ENCODE measurements at places on chromosomes 6 and 20.

GRCh38 chr6:137850816-137851602, 16.1 kb upstream of the TNFAIP3 start:
- DNase-seq, result no peak

DNA sequence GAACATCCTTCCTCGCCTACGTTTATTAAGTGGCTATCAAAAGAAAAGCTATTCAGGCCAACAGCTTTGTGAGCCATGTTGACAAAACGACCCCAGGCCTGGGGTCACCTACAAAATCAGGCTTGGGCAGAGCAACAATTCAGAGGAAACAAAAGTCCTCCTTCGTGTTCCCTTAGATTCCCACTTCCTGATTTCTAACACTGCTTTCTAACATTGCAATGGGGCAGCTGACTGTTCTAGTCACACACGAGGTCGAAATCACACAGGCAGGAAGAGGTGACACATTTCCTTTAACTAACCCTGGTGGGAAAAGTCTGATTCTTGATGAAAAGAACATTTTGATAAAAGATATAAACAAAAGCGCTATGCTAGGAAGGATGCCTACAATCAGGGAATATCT, 31.9 kb downstream of the WDR27 start:
- no peak for DNase-seq

GRCh38 chr6:93567164-93567563, 147.8 kb upstream of the EPHA7 start:
- DNase-seq, result no peak

DNA sequence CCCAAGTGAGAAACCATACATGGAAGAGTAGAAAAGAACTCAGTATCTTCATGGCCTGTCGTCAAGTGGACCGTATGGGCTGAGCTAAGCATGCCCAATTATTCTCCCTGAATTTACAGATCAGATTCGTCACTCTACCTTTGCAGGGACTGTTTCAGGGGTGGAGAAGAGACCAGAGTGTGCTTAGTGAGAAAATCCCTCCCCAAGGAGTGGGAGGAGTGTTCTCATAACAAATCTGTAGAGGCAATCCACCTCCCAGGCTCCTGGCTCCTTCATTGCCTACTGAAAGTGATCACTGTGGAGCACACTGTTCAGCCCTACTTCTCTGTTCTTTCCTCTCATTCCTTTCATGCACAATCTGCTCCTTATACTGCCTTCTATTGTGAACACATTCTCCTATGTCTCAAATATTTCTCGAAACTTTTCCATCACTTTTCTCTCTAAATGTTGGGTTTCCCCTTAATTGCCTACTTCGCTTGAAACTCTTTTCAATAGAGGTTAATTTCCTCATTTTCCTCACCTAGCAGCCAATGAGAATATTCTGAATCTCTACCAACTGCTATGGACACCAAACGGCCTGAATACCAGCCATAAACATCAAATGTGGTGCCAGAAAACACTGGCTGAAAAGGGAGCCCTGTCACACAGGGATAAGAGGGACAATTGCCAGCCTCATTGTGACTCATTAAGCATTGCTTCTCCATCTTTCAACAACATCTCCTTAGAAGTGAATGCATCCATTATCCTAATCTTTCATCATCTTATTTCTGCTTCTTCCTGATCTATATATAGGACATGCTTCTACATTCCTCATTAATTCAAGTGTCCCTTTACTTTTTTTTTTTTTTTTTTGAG, 398.3 kb downstream of the UTRN start:
- no peak for DNase-seq

DNA sequence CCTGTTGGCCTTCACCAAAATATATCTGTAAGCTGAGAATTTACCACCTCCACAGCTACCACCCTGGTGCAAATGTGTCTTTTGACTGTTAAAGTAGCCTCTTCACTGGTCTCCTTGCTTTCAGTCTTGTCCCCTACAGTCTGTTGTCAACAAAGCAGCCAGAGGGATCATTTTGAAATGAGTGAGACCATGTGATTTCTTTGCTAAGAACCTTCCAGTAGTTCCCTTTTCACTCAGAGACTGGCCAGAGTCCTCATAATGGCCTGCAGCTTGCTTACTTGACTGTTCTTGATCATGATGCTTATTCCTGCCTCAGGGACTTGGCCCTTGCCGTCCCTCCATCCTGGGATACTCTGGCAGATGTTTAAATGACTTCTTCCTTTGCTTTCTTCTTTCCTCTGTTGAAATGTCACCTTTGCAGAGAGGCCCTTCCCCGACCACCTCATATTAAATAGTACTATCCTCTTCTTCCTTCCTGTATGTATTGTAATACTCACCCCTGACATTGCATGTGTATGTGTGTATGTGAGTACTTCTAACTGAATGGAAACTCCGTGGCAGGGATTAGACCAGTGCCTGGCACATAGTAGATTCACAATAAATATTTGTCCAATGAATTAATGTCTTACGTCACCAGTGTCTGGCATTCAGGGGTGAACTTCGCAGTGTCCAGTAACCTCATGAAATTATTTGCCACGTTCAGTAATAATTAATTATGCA, 5.0 kb downstream of the MANBAL start:
- no peak for DNase-seq

DNA sequence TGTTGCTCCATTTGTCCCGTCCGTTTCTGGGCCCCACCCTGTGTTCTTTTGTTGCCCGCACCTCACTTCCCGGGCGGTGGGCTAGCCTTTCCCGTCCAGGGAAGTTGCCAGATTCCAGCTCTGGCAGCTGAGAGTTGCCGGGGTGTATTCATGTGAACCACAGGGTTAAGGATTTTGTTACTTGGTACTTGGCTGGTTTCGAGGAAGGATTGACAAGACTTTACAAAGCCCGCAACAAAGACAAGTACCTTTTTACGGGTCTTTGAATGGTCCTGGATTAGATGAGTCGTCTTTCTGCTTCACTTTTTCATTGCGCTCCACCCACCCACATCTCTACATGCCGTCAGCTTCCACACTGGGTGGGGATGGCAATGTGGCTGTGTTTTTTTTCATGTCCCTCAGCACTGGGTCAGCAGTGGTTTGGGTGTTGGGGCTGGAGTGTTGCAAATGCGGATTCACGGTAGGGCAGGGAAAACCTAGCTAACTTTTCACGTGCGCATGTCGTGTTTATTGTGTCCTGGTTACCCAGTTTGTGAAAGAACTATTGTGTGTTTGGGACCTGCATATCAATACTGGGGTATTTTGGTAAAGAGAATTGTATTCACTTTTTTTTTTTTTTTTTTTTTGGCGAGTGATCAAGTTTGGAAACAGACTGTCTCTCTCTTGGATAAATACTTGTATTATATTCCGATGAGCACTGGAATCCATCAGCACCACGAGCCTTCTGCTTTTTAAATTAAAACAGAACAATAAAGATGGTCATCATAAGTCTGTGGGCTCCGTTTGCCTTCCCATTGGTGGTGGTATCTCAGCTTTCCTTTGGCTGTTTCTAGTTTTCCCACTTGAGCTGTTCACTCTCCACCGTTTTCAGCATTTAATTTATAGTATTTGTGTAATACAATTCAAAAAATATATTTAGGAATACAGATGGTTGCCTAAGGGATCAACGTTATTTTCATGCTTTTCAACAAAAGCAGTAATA, 1.2 kb downstream of the DUSP22 start:
- no peak for DNase-seq

- DNase-seq, result no peak
These were observed 6.6 kb downstream of the MMP24OS start for GRCh38 chr20:35271073-35271882.

DNA sequence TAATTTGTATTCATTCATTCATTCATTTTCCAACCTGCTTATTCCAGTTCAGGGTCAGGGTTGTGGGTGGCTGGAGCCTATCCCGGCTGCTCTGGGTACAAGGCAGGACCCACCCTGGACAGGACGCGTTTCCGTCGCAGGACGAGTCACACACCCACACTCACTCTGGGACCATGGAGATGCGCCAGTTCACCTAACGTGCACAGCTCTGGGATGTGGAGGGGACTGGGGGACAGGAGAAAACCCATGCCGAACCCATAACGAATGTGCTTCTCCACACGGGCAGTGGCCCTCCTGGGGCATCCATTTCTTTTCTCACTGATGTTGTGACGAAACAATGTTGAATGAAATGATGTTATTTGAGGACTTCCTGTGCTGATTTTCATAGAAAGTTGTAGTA, 26.5 kb downstream of the ERMARD start:
- DNase-seq, result no peak

- no peak for DNase-seq
These were observed 194.4 kb downstream of the BTBD9 start for GRCh38 chr6:38445336-38445735.

GRCh38 chr20:45817376-45818194, 5.1 kb downstream of the UBE2C start:
- DNase-seq, result peak; percentile 51

DNA sequence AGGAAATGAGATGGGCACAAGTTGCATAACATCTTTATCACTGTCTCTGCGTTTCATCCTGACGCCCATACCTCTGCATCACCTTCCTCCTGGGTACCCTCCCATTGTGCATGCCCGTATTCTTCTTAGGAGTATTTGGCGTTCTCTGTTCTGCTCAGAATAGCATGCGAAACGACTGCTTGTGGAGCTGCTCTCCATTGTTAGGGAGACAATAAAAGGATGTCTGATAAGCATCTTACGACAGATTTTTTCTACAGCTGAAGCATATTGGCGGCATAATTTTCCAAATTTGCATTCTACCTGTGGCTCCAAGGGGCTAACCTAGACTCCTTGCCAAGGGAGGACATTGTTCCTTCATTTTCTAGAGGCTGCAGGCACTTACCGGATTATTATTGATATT, 118.6 kb downstream of the EDN1 start:
- no peak for DNase-seq

DNA sequence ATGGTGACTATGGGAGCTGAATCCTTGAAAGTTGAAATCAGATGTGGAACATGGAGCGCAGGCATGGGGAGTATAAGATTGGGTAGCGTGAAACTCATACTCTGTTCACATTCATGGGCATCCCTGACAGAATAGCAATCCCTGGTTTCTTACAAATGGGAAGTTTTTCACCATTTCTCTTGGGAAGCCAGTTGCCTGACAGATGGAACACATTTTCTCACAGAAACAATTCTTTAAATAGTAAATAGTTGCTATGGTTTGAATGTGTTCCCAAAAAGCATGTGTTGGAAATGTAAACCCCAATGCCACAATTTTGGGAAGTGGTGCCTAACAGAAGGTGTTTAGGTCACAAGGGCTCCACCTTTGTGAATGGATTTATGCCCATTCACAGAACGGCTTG, 262.8 kb upstream of the HS3ST5 start:
- no peak for DNase-seq

DNA sequence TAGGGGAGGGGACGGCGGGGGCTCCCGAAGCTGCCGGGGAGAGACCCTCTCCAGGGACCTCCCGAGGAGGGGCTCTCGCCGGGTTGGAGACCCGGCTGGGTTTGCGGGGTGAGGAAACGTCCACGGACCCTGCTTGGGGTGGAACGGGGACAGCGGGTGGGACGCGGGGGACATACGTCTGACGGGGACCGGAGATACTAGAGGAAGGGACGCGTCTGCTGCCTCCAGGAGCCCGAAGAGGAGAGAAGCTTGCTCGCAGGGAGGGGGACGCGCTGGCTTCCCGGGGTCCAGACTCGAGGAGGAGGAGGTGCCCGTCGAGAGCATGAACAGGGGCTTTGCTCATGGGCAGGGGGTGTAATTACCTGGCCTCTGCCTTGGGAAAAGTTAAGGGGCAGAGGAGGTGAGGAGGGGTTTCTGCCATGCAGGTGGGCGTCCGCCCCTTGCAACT, 593 bp downstream of the DNMT3B start:
- DNase-seq, result no peak

- DNase-seq, result no peak
These were observed 1.7 kb downstream of the LOC128125822 start for GRCh38 chr6:63573899-63574553.

GRCh38 chr20:31811796-31812728, 7.1 kb upstream of the MYLK2 start:
- no peak for DNase-seq

- DNase-seq, result no peak
These were observed 218.8 kb upstream of the MMS22L start for GRCh38 chr6:97501853-97502252.

DNA sequence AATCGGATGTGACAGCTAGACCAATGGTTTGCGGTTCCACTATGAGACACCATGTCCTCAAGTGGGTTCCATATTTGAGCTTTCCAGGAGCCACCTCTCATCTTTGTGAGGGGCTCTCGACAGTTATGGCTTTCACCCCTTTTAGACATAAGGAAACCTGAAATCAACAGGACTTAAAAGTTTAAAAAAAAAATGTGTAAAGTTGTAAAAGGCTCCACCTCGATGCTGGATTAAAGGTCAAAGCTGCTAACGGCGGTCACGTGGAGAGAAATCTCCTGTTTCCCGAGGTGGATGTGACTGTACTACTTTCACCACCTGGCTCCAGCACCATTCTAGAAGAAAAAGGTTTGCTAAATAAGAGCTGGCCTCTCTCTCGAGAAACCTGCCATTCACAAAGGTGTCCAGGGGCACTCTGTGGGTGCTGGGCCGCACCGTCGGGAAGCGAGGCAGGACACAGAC, 542 bp downstream of the ATP5F1E start:
- no peak for DNase-seq

DNA sequence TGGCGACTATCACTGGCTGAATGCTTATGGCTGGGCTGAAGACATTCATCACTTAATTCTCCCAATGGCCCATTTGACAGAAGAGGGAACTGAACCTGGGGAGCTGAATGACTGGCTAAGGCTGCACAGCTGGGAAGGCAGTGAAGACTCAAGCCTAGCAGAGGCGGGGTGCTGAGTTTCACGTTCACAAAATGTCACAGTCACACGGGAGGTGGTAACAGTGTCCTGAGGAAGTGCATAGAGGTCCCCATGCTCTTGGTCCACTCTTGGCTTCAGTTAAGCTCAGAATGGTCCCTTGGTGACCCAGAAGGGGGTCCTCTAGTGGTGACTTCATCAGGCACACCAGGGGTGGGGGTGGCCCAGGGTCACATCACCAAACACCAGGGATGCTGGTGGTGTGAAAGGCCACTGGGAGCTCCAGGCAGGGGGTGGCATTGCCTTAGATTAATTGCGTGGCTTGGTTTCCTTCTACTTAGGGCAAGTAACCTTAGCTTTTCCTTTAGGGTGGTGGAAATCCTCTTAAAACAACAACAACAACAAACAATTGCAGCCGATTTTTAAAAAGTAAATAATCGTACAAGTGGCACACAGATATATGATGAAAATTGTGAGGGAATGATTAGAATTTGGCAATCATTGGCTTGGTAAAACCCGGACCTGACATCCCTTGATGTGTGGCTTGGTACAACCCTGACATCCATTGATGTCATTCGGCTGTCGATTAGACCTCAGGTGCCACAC, 45.0 kb downstream of the SULF2 start:
- no peak for DNase-seq

- DNase-seq, result no peak
These were observed 187.1 kb upstream of the MAN1A1 start for GRCh38 chr6:119536666-119537065.

DNA sequence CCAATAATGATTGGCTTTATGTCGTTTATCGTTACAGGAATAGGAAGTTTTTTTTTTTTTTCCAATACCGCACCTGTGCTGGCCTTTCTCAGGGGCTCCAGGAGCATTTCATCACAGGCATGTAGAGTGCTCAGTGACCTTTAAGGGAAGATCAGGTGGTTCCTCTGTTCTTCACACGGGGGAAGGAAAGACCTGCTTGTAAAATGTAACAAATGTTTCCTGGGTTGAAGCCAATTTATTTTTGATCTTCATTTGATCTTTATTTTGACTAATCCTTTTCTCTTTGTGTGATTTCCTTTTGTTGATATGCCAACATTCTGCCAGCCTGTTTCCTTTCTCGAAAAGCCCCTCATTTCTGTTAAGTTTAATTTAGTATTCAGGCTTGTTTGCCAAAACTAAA, 61.9 kb upstream of the HBS1L start:
- DNase-seq, result no peak

Measured in AG09309 (cell line).